ENCODE measurements at places on chromosomes 4 and X.

- no peak for DNase-seq
Observed at GRCh38 chrX:48558271-48558670, 16.0 kb upstream of the RBM3 start.

- no peak for DNase-seq
Observed at GRCh38 chr4:158817562-158818296, 48.9 kb downstream of the FNIP2 start.

GRCh38 chr4:2269206-2269531, 7.3 kb upstream of the MXD4 start:
- no peak for DNase-seq

DNA sequence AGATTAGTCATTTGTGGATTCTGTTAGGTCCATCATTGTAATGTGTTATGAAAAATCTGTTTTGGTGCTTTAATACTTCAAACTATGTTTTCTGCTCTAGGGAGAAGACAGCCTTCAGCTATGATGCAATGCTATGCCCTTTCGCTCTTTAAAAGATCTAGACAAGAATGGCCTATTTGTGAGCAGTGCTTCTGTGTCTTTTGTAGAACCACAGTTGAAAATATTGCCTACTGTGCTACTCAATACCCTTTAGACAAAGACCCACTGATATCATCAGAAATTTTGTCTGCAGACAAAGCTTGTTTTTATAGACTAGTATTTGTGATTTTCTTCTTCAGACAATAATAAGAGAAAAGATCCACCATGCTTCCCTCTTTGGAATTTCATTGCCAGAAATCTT, 44.6 kb upstream of the SLITRK2 start:
- no peak for DNase-seq

DNA sequence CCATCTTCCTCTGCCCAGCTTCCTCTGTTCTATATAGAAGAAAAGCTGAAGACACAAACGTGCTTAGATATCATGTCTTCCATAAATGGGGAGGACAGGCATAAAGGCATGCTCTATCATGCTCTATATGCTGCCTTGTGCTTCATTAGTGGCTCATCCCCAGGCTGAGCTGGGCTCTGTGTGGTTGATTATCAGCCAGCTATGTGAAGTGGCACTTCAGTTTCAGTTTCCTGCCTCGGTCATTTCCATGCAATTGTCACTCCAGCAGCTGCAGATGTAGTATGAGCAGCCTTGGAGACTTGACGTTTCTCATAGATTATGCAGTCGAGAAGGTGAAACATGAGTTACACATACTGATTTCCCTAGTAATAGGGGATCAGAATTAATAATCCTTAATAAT, 106.2 kb downstream of the SYTL5 start:
- no peak for DNase-seq

DNA sequence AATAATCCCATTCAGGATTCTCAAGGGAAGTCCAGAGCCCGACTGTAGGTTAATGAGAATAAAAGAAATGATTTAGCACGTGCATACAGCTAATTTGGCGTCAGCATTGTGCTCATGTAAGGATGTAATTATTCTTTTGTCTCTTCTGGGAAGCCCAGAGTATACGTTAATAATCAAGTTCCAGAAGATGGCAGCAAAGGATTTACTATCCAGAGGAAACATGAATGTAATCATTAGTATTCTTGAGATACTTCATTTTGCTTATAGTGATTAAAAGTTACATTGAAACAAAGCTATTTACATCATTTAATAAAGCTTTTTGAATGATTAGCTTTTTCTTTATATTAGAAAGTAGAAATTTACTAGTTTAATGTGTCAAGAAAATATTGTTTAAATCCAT, 27.1 kb upstream of the MAP9 start:
- no peak for DNase-seq

GRCh38 chr4:122689972-122690371, 42.5 kb upstream of the BBS12 start:
- DNase-seq, result peak; percentile 42

GRCh38 chr4:72582853-72583252, 13.8 kb upstream of the ADAMTS3 start:
- no peak for DNase-seq

DNA sequence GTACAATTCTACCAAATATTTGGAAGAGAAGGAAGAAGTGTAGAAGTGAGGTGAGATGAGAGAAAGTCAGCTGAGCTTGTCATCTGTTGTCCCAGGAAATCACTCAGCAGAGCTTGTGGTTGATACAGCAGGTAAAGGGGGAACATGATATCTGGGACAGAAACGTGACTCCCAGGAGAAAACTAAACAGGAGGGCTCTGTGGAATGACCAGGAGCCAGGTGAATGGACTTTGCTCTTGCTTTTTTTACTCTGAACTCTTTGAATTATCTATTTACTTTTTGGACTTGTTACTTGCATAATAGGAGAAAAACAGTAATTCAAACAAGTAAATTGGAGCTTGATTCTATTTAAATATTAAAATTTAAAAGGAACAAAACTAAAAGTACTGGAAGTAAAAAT, 555.6 kb upstream of the FRG1 start:
- DNase-seq, result no peak
